ENCODE measurements at places on chromosomes 7 and 10.

- DNase-seq, result no peak
Observed at GRCh38 chr10:88428442-88428841, 154.7 kb downstream of the RNLS start.

GRCh38 chr7:4878336-4879335 lies 4.9 kb downstream of the RADIL start:
- no peak for DNase-seq

DNA sequence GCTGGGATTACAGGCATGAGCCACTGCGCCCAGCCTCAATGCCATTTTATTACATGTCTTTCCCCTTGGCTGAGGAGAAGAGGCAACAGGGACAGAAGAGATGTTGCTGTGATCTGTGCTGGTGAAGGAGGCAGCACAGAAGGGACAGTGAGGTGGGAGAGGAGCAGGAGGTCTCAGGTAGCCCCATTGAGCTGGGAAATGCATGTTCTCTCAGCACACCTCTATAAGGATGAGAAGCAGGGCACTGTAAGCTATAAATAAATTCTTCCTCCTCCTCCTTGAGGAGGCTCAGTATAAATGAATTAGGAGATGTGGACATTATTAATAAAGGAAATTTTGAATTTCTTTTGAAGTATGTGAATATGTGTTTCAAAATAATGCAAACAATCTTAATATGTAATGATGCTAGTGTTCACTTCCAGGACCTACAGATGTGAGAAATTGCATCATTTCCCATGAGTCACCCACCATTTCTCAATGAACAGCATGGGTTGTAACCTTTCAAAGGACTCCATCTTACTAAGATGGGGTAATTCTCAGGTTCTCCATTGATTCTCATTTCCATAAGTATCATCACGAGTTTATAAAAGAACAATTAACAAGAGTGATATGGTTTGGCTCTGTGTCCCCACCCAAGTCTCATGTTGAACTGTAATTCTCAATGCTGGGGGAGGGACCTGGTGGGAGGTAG lies 88.9 kb upstream of the ODAD2 start:
- no peak for DNase-seq

GRCh38 chr7:64656489-64656888 lies 9.4 kb upstream of the ZNF107 start:
- DNase-seq, result no peak

DNA sequence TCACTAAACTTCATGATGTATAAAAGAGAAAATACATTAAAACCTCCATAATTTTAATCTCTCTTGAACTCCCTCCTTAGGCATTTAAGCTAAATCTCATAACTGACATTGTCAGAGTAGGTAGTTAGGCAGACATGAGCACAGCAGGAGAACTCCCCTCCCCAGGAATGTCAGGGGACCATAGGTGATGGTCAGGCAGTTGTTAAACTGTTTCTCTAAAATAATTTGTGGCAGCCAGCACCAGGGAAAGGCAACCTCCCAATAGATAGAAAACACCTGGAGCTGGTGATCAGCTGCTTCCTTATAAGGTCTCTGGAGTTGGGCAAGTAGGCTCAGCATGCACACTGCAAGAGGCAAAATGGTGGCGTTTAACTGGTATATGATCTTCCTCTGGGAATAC lies 73.0 kb downstream of the TPK1 start:
- DNase-seq, result no peak

- DNase-seq, result no peak
Observed at GRCh38 chr10:80544316-80544953, 6.7 kb downstream of the SH2D4B start.

GRCh38 chr10:97991871-97992270 lies 38.5 kb downstream of the CRTAC1 start:
- DNase-seq, result no peak

All from hypothalamus (tissue), 51 donors.